GM19239 (cell line): ENCODE measurements at places on chromosomes 7 and 10.

GRCh38 chr10:18404530-18404929 lies 246.9 kb downstream of the NSUN6 start:
- DNase-seq, result no peak

- DNase-seq, result no peak
Measured at GRCh38 chr7:100215895-100216294, 3.9 kb upstream of the PVRIG start.

- no peak for DNase-seq
Measured at GRCh38 chr7:50782375-50783208, at the start of gene GRB10. TSS of gene GRB10 (minus strand) at chr7:50782896. CDS start at chr7:50732322, 50,574 bp downstream.

DNA sequence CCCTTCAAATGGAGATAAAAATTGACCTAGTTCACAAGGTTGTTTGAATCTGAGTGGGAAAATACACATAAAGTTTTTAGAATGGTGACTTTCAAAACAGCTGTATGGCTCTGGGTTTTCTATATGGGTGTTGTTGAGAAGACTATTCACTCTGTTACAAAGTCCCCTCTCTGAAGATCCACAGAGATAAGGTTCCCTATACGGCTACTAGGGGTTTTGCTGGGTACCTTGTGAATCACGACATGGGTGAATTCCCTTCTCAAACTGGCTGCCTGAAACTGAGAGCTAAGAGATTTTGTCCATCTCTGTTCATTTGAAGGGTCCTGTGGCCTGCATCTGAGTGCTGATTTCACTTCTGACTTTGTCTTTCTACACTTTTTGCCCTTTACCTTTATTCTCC lies 11.8 kb upstream of the SLC13A1 start:
- no peak for DNase-seq

GRCh38 chr7:76359978-76360638 lies 1.3 kb upstream of the YWHAG start:
- no peak for DNase-seq

- DNase-seq, result no peak
Measured at GRCh38 chr10:132408823-132409666, 12.0 kb downstream of the PWWP2B start.

GRCh38 chr7:55339033-55340000 lies 25.8 kb upstream of the LANCL2 start:
- DNase-seq, result no peak

DNA sequence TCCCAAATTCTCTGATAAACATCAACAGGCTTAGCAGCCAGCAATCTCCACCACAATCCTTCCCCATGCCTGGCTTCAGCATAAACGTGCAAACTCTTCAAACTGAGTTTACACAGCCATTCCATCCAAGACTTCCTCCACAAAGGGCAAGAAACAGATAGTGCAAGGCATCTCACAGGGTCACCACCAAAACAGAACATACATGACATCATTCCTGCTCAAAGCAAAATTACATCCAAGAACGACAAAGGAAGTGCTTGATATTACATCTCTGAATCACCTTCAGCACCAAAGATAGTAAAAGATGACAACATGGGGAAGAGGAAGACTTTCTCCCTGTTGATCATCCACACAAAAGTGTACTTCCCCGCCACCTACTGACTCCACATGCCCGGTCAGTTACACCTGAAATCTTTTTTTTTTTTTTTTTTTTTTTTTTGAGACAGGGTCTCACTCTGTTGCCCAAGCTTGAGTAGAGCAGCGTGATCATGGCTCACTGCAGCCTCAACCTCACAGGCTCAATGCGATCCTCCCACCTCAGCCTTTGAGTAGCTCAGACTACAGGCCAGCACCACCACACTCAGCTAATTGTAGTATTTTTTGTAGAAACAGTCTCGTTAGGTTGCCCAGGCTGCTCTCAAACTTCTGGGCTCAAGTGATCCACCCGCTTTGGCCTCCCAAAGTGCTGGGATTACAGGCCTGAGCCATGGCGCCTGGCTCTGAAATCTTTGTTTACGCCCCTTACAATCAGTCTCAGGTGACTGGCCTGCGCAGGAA lies 127.5 kb downstream of the PARD3 start:
- no peak for DNase-seq

GRCh38 chr10:48195803-48196202 lies 78.7 kb downstream of the FRMPD2 start:
- no peak for DNase-seq

- peak; percentile 7 for DNase-seq
Measured at GRCh38 chr7:116316838-116317628, 106.7 kb downstream of the TES start.

DNA sequence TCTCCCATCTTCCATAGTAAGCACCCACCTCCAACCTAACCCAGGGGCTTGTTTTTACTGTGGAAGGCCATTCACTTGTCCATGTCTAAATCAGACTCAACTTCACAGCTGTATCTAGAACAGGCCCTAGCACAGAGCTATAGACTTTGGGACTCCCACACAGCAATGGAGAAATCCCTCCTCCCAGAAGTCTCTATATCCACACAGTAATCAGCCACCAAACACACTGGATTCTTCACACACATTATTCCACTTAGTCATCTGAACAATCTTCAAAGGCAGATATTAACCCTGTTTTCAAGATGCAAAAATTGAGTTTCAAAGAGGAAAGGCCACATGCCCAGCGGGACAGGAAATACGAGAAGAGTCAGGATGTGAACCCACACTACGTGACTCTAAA lies 81.8 kb downstream of the MALSU1 start:
- no peak for DNase-seq

DNA sequence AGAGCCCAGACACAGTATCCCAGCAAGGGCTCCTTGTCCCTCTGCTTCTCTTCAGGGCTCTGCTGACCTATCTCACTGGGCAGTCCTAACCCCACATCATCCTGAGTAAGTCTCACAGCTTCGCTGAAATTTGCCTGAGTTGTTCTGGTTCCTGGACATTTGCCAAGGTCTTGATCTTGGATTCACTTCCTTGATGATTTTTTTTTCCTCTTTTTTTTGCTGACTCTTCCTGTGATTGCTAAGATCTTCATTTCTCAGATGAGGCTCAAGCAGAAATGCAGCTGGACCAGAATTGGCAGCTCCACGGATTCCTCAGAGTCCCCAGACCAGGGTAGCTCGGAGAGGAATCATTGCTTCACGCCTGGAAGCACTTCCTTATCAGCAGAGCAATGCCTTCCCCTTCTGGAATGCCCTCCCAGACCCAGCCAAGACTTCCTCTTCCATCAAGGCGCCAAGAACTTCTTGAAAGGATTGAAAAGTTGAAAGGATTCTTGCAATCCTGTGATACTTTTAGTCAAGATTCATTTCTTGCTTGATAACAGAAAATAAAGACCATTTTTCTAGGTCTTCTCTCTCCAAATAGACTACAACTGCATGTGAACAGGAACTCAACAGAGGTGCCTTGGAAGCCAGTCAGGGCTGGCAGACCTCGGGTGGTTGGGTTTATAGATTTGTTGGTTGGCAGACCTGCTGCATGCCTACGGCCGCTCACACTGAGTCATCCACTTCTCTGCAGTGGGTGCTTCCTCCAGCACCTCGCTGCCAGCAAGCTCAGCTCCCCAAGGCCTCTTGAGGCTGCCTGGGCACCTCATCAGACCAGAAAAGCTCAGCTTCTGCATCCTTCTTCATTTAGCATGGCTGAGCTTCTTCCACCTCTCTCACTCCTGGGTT lies 8.8 kb upstream of the AFAP1L2 start:
- DNase-seq, result no peak

GRCh38 chr10:19977097-19977521 lies 160.9 kb downstream of the PLXDC2 start:
- DNase-seq, result no peak

GRCh38 chr10:125521721-125522680 lies 161.0 kb downstream of the TEX36 start:
- peak; percentile 59 for DNase-seq

GRCh38 chr10:480928-481552 lies 208.4 kb downstream of the DIP2C start:
- DNase-seq, result no peak

DNA sequence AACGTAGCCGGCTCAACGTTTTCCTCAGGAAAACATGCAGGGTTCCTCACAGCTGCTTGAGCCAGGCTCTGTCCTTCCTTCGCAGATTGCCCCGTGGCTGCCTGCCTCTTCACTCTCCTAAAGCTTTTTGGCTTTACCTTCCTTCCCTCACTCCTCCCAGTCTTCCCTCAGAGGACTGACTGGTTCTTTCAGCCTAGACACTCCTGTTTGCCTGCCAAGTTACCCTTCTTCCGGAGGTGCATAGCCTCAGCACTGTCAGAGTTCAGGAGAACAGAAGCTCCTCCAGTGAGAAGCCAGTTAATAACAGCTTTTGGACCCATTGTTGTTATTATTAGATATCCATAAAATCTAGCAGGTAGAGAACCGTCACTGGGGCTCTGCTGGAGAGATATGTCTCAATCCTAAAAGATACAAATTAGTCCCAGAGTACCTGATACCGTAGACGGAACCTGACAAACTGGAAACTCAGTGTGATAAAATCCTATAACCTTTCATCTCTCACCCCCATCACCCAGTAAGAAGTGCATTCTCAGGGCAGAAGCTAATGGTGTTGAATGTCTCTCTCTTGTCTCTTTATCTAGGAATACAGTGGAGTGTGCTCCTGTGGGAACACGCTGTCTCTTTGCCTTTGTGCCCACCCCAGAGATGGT lies 79.6 kb downstream of the SND1 start:
- no peak for DNase-seq

GRCh38 chr10:104844073-104844472 lies 203.0 kb downstream of the SORCS3 start:
- no peak for DNase-seq

DNA sequence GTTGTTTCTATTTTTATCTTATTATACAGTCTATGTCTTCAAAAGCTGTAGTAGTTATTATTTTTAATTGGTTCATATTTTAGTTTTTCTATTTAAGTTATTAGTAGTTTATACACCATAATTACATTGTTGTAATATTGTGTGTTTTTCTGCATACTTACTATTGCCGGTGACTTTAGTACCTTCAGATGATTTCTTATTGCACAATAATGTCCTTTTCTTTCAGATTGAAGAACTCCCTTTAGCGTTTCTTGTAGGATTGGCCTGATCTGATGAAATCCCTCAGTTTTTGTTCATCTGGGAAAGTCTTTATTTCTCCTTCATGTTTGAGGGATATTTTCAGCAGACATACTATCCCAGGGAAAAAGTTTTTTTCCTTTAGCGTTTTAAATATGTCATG lies 74.3 kb upstream of the CREB5 start:
- no peak for DNase-seq

GRCh38 chr7:111094419-111094818 lies 3.5 kb downstream of the LRRN3 start:
- DNase-seq, result no peak

- no peak for DNase-seq
Measured at GRCh38 chr10:64601298-64601697, 1080.1 kb downstream of the REEP3 start.

GRCh38 chr10:72107325-72108003 lies 19.1 kb upstream of the SPOCK2 start:
- DNase-seq, result no peak

DNA sequence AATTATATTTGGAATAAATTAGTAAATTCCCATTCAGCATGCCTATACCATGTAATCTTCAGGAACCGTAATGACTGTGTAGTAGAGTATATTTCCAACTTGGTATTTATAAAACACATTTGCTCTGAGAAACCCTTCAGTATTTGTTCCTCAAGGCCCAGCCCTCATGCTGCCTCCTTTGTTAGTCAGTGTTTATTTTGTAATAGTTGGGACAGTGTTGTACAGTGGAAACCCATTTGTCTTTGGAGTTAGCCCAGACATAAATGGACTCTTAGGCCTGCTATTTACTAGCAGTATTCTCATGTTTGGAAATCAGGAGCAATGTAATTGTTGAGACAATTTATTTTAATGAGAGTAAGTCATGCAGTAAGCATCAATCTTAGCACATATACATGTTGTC lies 686.9 kb downstream of the AUTS2 start:
- DNase-seq, result no peak

- DNase-seq, result no peak
Measured at GRCh38 chr7:55121249-55121648, 102.4 kb downstream of the EGFR start.

DNA sequence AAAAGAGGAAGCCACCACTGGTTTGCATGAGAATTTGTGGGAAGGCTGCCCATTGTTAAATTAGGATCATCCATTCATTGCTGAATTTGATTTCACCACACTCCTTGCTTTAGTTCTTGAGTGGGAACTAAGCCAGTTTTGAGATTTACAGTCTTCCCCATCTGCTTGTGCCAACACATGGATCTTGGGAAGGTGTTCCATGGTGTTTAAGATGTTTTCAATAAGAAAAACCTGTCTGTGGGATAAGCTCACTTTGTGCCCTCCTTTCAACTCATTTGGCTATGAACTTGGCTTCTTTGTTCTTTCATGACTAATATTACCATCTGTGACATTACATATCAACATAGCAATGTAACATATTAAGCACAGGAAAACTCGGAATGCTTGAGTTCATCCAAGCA lies 73.2 kb downstream of the INHBA start:
- no peak for DNase-seq

DNA sequence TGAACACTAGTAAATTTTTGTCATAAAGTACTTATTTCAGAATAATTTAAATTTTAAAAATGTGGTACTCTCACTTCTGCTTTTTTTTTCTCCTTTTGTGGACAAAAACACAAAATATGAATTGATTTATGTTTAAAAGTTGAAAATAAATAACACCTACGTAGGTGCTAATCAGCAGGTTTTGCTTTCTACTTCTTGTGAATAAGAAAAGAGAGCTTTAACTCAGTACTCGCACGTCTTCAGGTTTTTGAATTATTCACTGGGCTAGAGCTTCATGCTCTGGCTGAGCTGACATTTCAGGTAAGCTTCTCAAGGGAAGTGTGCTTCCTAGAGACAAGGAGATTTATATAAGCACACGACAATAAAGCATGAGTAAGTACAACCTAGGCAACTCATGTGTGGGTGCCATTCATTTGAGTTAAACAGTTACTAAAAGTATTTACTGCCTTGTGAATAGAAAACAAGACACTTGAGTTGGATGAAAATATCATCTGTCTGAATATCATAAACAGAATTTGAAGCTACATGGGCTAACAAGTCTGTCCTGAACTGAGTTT lies 190.0 kb upstream of the POT1 start:
- no peak for DNase-seq

GRCh38 chr10:68330852-68331454 lies 911 bp upstream of the HNRNPH3 start:
- no peak for DNase-seq

DNA sequence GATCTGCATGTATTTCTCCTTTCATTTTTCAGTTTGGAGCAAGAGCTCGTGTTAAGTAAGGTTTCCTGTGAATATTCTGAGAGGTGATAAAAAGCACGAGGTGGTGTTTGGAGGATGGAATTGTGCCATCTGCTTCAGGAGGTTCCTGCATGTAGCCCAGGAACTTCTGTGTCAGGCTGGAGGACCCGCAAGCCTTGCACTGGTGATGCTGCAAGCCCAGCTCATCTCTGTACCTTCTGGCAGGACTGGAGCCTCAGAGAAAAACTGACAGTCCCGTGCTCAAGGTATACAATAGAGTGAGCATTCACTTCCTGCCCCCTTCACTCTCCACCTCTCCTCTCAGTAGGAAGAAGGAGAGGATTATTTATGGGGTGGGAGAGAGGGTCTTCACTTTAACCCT lies 240.7 kb upstream of the CCDC6 start:
- DNase-seq, result no peak

- no peak for DNase-seq
Measured at GRCh38 chr7:31002256-31002655, 38.5 kb downstream of the GHRHR start.
